Tibial nerve (tissue), 4 donors: ENCODE measurements at places on chromosomes 3 and 15. TPM values are rescaled to one million over a fixed set of nuclear protein-coding genes. Genes with fewer than 3 reads are reported as not detected.
A peak's percentile ranks its signal among the peaks of the same experiment; 100 is the strongest.

DNA sequence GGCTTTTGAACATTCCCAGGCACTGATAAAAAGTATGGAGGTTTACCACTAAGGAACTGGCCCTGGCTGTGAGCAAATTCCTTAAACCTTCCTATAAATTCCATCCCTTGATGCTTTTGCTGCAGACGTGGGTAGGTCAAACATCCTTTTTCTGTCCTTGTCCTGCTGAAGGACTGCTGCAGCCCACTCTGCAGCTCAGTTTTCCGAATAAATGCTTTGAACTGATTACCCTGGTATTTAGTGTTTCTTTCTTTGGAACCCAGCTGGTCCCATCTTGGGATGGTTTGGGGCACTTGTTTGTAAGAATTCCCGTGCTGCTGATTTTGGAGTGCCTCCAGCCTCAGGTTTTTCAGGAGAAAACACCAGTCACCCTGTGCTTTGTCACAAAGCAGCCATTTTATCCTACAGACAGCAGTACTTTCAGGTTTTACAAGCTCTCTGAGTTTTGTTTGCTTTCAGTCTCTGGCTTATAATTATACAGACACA, 815.9 kb downstream of the VGLL3 start:
- H3K27me3 ChIP-seq = no peaks in the 10 kb centered on the region
- no peak overlapping the region for H3K27ac ChIP-seq
- no peak overlapping the region for H3K4me3 ChIP-seq
- no peaks in the 10 kb centered on the region for H3K4me1 ChIP-seq
- no peaks in the 10 kb centered on the region for H3K36me3 ChIP-seq

GRCh38 chr15:93826790-93827189, 404.6 kb upstream of the MCTP2 start:
- no peaks in the 10 kb centered on the region for H3K4me1 ChIP-seq
- H3K27me3 ChIP-seq = no peaks in the 10 kb centered on the region
- DNase-seq = no peak
- no peaks in the 10 kb centered on the region for H3K36me3 ChIP-seq

- peak; percentile 51 for DNase-seq
- H3K4me1 ChIP-seq = peaks cover 17% of the 10 kb centered on the region
- H3K27ac ChIP-seq = peak overlapping the region; percentile 42
Observed at GRCh38 chr15:38069511-38070011, 135.1 kb downstream of the TMCO5A start.

Gene PTPRG
- 112 TPM for total RNA-seq
